Regular cardiac myocyte (primary cell): ENCODE measurements at places on chromosomes 11 and 22. TPM values are rescaled to one million over a fixed set of nuclear protein-coding genes. Genes with fewer than 3 reads are reported as not detected.

Gene MMP1
- 189 and 3,390 TPM in 2 replicates for total RNA-seq

Gene MRPL23
- total RNA-seq, result 76.1 and 199 TPM in 2 replicates

Gene NLRP10
- 5.4 and 9.0 TPM in 2 replicates for total RNA-seq

Gene PNPLA3
- 4.8 and 6.2 TPM in 2 replicates for total RNA-seq

Gene C11orf91
- total RNA-seq, result not detected in 2 replicates

Gene LRRC56
- total RNA-seq, result 0.38 and 0.56 TPM in 2 replicates
